ENCODE measurements at places on chromosomes 2 and 18.

GRCh38 chr18:62170857-62171256, 16.0 kb downstream of the PIGN start:
- DNase-seq, result no peak

- DNase-seq, result no peak
Measured at GRCh38 chr2:221169724-221170123, 402.4 kb downstream of the EPHA4 start.

DNA sequence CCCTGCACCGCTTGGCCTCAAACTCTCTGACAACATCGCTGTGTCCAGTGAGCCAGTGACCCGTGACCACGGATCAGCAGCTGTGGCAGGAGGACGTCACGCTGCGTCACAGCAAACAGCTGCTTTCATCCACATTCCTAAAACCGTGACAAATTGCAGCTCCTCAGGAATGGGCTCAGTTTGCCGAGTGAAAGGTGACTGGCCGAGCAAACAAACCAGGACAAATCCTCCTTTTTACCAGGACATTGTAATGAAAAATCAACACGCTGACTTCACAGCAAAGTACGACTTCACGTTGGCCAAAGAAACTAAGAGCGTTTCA, 57.6 kb downstream of the PXDN start:
- DNase-seq, result no peak

DNA sequence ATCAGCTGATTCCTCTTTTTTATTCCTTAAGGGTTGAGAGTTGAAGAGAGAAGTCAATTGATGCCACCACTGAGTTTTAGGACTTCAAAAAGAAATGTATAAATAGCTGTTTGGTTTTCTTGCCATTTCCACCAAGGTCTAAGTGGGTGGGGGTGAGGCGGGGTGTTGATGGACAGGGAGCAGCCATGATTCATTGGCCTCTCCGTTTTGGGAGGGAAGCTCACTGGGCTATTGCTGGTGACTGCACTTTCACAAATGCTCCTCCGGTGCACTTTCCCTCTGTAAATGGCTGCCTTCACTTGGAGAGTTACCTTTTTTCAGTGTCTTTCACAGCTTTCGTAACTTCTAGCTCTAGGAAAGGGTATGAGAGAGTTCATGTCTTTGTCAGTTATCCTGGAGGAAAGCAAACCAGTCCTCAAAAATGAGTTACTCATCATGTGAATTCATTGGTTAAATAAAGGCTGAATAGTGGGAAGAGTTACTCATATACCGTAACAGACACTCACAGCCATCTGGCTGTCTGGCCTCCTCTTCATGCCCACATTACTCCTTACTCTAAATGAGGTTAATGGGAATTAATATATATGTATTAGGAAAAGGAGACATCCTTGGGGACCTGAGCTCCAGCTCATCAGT, 17.4 kb upstream of the CTAGE1 start:
- no peak for DNase-seq

DNA sequence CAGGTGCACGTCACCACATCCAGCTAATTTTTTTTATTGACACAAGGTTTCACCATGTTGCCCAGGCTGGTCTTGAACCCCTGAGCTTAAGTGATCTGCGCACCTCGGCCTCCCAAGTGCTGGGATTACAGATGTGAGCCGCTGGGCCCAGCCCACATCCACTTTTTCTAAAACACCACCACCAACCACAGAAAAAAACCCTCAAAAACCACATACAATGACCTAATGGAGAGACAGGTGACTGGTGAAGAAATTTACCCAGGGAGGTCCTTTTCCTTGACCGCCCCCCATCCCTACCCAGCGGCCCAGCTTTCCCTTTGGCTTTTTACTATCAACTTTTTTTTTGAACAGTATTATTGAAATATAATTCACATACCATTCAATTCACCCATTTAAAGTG, 47.9 kb downstream of the CACNB4 start:
- no peak for DNase-seq

GRCh38 chr18:70069382-70069781, 121.7 kb upstream of the CD226 start:
- no peak for DNase-seq

GRCh38 chr2:227671170-227671905, 4.7 kb downstream of the SCYGR5 start:
- DNase-seq, result no peak

GRCh38 chr2:216113572-216113971, 4.4 kb downstream of the XRCC5 start:
- DNase-seq, result no peak

GRCh38 chr2:170464268-170464667, 250.9 kb upstream of the SP5 start:
- DNase-seq, result no peak

GRCh38 chr2:8522687-8523086, 159.2 kb upstream of the ID2 start:
- DNase-seq, result no peak

DNA sequence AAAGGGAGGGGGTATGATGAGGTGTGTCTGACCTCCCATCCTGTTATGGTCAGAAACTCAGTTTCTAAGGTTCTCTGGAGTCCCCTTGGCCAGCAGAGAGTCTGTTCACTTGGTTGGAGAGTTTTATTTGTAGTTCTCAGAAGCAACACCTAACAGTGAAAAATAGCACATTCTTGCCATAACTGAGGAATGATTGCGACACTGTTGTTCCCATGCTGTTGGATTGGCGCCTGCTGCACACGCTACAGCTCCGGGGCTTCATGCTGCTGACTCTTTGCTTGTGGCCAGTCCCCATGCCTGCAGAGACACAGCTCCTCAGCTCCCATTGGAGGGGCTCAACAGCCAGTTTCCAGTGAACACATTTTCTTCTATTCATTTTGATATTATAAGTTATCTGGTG, 42.1 kb downstream of the TPGS2 start:
- no peak for DNase-seq

GRCh38 chr2:182366628-182367027, 60.2 kb downstream of the PDE1A start:
- DNase-seq, result no peak

GRCh38 chr2:111148925-111149324, 28.2 kb downstream of the BCL2L11 start:
- DNase-seq, result no peak

DNA sequence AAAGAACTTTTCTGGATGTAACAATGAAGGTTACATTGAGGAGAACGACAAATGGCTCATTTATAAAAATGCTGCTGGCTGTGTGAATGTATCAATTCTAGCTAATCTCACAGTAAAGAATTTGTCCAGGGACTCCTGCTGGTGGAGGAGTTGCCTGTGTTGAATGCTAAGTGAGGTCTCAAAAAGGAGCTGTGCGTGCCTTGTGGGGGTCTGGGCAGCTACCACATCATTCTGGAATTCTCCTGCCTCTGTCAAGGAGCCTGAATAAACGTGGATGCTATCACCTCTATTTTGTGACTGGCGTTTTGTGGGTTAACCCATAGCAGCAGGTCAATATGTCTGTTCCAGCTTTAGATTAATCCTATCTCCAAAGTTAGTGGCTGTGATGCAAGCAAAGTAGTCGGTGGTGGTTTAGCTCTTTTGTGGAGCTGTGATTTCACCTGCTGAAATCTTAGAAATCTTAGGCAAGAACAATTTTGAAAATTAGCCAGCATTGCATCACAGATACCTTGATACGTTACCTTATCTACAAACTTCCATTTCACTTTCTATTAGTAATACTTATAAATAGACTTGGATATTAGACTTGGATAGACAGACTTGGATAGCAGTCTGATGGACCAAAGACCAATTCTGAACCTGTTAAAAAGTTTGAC, 96.8 kb downstream of the MTCL1 start:
- DNase-seq, result no peak

GRCh38 chr18:9772847-9773677, 65.0 kb downstream of the RAB31 start:
- no peak for DNase-seq

DNA sequence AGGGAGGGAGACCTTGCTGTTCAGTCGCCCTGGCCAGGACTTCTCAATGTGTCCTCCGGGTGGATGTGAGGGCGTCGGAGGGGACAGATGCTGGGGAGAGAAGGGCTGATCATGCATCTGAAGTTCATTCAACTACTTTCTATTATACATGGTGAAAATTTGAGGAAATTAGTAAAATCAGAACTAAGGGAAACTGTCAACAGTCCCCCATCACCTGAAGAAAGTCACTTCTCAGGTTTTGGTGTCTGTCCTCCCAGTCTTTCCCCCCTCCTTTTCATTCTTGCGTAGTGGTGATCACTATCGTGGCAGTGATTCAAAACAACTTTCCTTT, 17.4 kb upstream of the ACKR3 start:
- no peak for DNase-seq

- no peak for DNase-seq
Measured at GRCh38 chr2:204888222-204888621, 342.9 kb downstream of the PARD3B start.

GRCh38 chr2:239765076-239765845, 259.9 kb downstream of the NDUFA10 start:
- no peak for DNase-seq

GRCh38 chr18:73614812-73615211, 532.8 kb downstream of the FBXO15 start:
- DNase-seq, result no peak

DNA sequence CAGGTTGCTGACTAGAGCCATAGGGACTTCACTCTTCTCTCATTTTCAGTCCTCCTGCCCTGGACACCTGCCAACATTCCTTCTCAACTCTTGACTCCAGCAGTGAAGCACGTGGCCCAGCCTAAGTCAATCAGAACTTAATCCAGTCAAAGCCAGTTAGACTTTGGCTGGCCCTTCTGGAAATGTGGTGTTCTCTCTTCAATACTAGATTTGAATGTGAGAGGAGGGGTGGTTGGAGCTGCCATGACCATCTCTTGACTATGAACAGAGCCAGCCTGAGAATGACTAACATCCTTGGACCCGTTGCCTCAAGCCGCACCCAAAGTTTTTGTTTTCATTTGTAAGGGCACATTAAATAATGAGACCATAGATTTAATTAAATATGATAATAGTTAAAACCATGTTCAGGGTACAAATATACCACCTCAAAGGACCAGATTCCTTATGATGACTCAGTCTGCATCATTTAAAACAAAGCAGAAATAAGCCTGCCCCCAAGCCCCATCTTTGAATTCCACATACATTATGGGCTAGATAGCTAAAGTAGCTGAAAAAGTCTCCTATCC, 49.7 kb upstream of the RASGRP3 start:
- no peak for DNase-seq

DNA sequence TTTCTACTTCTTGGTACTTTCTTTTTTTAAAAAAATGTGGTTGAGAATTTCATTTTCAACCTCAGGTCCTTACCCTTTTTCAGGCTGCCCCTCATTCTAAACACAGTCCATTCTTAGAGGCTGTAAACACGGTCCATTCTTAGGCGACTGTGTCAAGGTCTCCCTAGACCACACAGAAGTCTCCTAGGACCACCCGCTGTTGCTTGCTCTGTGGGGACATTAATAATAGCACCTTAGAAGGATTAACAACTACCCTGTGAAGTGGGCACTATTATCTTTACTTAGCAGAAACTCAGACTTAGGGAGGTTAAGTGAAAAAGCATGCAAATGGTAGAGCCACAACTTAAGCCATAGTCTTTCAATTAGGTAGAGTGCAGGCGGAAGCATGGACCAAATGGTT, 91.7 kb downstream of the RBMS1 start:
- no peak for DNase-seq

DNA sequence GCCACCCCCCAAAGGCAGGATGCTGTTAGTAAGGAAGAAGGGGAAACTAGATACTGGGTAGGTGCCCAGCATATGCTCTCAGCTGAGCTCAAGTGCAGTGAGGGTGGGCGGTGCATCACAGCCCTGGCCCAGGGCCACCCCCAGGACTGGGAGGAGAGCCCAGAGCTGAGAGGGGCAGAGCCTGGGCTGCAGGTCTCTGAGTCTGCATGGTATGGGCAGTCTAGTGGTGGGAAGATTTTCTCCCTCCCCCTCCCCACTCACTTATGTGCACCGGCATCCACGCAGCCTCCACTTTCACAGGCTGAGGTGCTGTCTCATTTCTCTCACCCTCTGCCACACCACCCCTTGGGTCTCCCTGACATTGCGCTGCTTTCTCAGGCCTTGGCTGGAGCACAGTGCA, 48.5 kb upstream of the CAB39 start:
- no peak for DNase-seq
